NCI-H1105 (cell line): ENCODE measurements at places on chromosomes 2 and 18.

GRCh38 chr2:184875911-184876310 is 277.6 kb downstream of the ZNF804A start:
- no peak for DNase-seq

DNA sequence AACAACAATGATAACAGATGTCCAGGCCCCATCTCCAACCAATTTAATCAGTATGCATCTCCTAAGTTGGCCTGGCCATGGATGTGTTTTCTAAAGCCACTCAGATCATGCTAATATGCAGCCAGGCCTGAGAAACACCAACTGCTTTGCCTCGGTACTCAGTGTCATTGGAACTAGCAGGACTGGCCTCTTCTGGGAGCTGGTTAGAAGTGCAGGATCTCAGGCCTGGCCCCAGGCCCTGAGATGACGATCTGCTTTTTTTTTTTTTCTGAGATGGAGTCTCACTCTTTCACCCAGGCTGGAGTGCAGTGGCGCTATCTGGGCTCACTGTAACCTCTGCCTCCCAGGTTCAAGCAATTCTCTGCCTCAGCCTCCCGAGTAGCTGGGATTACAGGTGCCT is 69.1 kb downstream of the IRS1 start:
- DNase-seq: no peak

GRCh38 chr2:219496825-219497494 is 1.7 kb upstream of the GMPPA start:
- no peak for DNase-seq

GRCh38 chr2:24871852-24872333 is 48.1 kb downstream of the ADCY3 start:
- no peak for DNase-seq

DNA sequence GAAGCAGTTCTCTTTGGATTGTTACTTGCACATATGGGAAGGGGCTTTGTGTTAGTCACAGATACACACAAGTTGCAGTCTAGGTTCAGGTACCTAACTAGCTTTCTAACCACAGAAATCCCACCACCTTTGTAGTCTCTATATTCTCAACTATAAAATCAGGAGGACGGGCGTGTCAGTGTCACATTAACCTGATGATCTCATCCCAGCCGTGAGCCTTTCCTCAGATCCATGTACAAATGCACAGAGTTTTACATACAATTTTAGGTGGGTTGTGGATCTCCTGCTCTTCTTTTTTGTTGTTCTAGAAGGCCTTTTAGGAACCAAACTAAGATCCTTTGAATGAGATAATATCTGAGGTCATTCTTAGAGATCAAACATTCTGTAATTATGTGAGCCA is 94.0 kb downstream of the ZNF532 start:
- no peak for DNase-seq

- DNase-seq: no peak
These were observed 97.6 kb downstream of the UXS1 start for GRCh38 chr2:106096299-106097037.

GRCh38 chr2:176710657-176711186 is 441.5 kb downstream of the MTX2 start:
- no peak for DNase-seq

GRCh38 chr2:8965216-8965969 is 38.1 kb downstream of the MBOAT2 start:
- no peak for DNase-seq

DNA sequence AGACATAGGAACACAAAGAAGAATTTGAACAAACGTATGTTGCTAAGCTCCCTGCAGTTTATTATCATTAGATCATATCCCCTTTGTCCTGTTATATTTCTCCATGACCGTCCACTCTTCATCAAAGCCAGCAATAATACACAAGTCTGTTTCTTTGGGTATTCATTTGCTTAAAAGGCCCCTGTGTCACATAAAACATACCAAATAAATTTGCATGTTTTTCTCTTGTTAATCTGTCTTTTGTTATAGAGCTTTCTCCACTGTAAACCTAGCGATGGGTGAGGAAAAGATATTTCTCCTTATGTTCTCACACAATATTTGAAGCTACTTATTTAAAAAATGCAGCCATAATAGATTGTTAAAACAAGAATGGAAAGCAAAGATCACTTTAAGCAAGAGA is 42.9 kb upstream of the REL start:
- DNase-seq: no peak

DNA sequence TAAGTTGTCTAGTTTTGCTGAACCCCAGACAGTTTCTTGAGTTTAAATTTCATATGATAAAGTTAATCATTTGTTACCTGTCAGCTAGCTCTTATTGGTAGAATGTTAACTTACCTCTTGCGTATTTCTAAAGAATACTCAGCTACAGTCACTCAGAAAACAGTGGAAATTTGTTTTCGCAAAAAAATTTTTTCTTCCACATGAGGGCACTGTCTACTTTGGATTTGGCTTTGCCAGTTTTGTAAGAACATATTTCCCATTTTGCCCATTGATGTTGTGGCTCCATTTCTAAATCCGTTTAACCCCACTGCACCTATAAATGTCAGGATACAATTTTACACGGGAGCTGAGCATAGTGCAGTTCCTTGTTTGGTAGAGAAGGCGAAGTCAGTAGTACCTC is 19.1 kb upstream of the GCFC2 start:
- DNase-seq: no peak

DNA sequence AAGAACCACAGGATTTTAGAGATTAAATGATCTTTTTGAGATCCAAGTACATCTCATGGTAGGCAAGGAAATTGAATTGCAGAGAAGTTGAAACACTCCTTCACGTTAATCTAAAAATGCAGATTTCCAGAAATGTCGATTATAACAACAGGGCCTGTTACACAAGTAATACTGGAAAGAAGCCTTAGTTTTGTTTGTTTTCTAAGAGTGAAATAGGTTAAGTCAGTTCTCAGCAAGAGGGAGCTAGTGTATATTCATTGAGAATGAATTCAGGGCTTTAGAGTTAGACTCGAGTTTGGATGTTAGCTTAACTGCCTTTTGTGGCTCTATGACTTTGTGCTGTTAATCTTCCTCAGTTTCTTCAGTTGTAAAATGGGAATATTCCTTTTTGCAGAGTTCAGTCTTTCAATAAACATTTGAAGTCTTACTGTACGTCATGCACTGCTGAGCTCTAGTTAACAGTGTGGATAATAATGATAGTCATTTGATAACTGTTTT is 926 bp downstream of the NDUFV2 start:
- DNase-seq: no peak

- no peak for DNase-seq
These were observed 49.0 kb upstream of the ATIC start for GRCh38 chr2:215262741-215263362.

DNA sequence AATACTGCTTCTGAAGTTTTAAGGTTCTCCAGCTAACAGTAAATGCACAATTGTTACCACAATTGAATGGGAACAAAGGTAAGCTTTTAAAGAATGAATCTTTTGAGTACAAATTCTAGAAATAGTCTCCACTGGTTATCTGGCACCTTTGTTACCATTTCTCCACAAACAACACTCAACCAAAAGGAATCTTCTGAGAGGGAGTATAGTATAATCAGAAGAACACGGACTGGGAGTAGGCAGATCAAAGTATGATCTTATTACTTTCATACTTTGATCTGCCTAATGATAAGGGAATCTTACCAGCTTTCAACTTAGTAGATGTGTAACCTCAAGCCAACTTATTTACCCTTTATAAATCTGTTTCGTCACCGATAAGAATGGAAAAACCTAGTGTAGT is 1.4 kb downstream of the CEP76 start:
- no peak for DNase-seq

DNA sequence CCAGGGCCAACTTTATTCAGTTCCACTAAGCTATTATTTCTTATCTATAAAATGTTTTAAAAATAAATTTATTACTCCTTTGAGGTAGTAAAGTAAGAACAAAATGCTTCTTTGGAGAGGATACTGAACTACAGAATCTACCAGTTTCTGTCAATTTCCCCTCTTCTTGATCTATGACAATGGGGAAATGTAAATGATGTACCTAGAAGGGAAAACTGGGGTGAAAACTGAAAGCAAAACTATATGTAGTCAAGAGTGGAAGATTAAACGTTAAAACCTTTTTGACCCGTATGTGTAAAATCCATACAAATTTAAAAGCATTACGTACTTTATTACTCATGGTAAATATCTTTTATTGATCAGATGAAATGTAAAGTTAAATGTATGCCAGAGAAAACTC is 1287.8 kb upstream of the TMEFF2 start:
- DNase-seq: no peak

DNA sequence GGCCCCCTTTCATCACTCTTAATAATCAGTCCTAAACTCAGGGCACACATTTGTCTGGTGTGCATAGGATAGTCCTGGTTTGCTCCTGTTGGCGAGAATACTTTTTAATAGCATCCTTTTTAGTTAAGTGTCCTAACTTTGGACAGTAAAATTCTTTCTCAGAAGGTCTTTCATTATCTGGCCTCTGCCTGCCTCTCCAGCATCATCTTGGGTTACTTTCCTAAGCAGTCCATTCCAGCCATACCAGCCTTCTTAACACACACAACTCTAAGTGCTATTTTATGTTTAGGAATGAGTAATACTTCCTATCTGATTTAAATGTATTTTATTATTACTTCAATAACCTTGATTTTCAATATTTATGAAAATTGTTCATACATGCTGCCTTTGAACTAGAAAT is 151.0 kb downstream of the ACOXL start:
- no peak for DNase-seq

- peak; percentile 84 for DNase-seq
These were observed 230.6 kb upstream of the LRATD1 start for GRCh38 chr2:14401873-14402272.

- no peak for DNase-seq
These were observed 93.7 kb upstream of the ZNF516 start for GRCh38 chr18:76588601-76589226.

GRCh38 chr2:39703181-39703872 is 37.6 kb downstream of the TMEM178A start:
- DNase-seq: no peak
